Transverse colon (tissue), 4 donors: ENCODE measurements at places on chromosomes 4 and X. TPM values are rescaled to one million over a fixed set of nuclear protein-coding genes. Genes with fewer than 3 reads are reported as not detected.

The IL13RA2 gene
- total RNA-seq, result not detected

The VEGFC gene
- total RNA-seq, result not detected

The KIT gene
- total RNA-seq, result 18.1 TPM

The ATP10D gene
- total RNA-seq, result 7.9 TPM

The BEX2 gene
- 7.5 TPM for total RNA-seq

- no peak for DNase-seq
Observed at GRCh38 chr4:48967101-48967500, 19.0 kb upstream of the CWH43 start.

DNA sequence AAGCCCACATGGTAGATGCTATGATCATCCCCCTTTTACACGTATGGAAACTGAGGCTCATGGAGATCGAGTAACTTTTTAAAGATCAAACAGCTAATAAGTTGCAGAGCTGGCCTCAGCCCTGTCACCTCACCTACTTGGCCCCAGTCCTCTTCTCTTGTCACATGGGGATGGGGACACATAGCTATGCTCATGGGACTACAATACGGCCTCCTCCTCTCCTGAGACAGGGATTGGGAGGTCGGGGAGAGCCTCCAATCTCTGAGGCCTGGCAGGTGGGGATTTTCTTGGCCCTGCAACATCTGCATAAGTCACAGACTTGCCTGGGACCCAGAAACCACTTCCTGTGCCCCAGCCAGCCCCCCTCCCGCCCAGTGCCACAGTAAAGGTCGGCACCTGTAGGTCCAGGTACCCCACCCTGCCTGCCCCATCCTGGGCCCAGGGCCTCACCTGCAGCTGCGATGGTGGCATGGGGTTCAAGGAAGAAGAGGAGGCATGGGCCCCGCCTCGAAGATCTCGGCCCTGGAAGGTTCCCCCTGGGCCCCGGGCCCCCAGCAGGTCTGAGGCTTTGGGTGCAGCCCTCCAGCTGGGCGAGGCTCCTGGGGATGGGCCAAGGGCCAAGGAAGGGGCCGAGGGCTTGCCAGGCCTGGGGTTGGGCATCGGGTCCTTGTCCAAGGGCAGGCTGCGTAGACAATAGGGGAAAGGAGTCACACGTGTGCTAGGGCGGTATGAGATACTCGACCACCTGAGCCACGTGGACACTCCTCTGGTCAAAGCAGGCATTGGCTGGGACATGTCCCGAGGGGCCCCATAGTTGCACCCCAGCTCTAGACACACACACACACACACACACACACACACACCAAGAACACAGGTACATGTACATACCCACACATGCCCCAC, 6.4 kb downstream of the FOXP3 start:
- no peak for DNase-seq

GRCh38 chr4:26144526-26145155, 176.2 kb upstream of the RBPJ start:
- DNase-seq, result no peak

- DNase-seq, result no peak
Observed at GRCh38 chr4:145719752-145720624, 40.0 kb downstream of the C4orf51 start.

DNA sequence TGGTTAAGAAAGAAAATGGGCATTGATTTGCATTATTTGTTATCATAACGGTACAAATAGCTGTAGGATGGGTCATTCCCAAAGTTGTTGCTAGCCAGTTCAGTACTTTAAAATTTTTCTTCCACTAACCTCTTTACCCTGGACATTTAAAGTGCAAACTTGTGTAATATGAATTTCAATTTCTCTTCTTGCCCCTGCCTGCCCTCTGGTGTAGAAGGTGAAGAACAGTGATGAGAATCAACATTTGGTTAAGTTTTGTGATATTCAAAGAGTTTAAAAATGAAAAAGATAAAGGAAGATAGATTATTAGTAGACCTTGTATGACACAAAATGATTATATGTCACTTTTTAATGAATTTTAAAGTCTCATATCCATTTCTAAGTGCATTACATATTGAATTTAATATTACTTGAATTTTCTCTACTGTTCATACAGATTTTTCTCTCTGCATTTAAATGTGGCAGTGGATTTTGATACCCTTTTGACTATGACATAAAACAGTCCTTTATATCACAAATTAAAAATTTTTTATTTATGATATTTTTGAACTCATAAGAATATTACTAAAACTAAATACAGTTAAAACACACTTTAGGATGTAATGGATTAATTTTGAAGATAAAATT, 337.7 kb downstream of the BMPR1B start:
- no peak for DNase-seq

- DNase-seq, result no peak
Observed at GRCh38 chrX:24201216-24201615, 51.7 kb downstream of the ZFX start.

- DNase-seq, result no peak
Observed at GRCh38 chr4:142523111-142523510, 323.0 kb downstream of the INPP4B start.

DNA sequence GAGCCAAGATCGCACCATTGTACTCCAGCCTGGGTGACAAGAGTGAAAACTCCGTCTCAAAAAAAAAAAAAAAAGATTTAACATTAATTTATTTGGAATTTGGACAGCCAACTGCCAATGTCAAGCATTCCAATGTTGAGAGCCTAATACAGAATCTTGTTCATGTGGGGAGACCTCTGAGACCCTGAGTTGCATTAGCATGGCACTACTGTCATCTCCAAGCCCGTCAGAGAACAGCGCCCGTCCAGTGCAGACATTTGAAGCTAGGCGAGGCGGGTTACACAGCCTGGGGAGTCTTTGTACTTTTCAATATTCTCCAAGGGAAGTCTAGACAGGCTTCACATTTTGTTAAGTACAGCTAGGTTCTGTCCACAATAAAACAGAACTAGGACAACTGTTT, 126.7 kb downstream of the CHRNA9 start:
- no peak for DNase-seq

DNA sequence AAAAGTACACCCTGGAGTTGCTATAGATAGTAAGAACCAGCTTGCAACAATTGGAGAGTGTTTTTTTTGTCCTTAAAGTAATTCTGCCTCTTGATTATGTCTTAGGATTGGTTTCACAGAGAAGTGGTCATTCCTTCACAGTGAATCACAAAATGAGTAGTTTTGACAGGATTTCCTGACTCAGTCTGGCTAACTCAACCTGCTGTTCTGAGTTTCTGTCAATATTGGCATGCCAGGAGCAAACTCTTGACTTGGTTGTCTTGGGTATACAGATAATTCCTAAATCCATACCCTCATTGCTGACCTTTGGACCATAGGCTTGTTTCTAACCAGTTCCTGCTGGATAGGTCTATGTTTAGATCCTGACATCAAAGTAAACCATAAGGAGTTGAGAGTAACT, 9.4 kb downstream of the FHIP1A start:
- no peak for DNase-seq

- peak; percentile 86 for DNase-seq
Observed at GRCh38 chrX:39953879-39954278, 143.9 kb downstream of the BCOR start.

DNA sequence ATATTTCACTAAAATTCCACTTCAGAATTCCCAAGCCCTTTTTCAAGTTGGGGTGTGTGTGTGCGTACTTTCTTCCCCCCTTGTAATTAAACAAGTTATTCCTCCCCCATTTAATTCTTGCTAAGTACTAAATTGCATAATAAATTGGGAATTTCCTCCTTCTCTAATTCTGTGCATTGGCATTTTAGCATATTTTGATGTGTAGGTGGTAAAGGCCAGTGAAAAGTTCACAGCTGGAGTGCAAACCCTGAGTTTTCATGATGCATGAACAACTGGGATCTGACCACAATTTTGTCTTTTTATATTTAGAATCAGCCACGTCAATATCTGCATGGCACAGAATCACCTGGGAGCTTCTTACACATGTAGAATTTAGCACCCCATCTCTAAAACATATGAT, 18.5 kb downstream of the ANXA3 start:
- no peak for DNase-seq

GRCh38 chrX:154064637-154065435, 32.7 kb downstream of the MECP2 start:
- DNase-seq, result no peak

- no peak for DNase-seq
Observed at GRCh38 chr4:21102667-21103066, 402.4 kb downstream of the PACRGL start.
